SK-N-SH (cell line): ENCODE measurements at places on chromosomes 7 and 10. TPM values are rescaled to one million over a fixed set of nuclear protein-coding genes. Genes with fewer than 3 reads are reported as not detected.
A peak's percentile ranks its signal among the peaks of the same experiment; 100 is the strongest.

GRCh38 chr10:110475722-110476515 is 21.8 kb upstream of the DUSP5 start:
- no peak for DNase-seq

DNA sequence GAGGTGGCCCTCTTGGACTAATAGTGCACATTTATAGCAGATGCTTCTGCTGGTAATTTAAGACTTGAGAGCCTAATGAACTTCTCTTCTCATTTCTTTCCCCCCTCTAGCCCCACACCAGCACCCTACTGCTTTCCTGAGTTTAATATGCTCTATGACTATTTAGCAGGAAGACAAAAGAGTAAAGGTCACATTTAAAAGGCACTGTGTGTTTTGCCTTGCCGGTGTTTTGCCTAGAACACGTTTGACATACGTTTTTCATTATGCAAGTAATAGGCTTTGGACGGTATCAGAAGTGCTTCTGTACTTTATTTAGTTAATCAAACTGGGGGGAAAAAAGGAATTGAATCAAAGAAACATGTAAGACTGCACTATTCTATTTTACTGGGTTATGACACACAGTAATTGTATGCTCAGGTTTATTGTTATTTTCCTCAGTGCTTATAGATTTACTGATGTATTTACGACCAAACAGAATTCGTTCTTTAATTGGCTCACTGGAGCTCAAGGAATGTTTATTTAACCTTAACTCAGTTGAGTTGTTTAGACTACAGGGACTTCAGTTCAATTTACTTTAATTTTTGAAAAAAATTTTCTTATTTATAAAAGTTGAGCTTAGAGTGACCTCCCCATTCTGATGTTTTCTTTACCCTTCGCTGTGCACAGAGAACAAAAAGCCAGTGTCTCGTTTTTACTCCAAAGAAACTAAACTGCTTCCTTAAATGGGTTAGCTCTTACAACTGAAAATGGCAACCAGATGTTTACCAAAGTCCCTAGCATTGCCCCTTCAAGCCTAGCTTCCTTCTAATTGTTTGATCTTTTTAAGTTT is 35.4 kb downstream of the CPED1 start:
- DNase-seq = no peak

GRCh38 chr7:137944168-137944567 is 57.7 kb downstream of the CREB3L2 start:
- DNase-seq = no peak

DNA sequence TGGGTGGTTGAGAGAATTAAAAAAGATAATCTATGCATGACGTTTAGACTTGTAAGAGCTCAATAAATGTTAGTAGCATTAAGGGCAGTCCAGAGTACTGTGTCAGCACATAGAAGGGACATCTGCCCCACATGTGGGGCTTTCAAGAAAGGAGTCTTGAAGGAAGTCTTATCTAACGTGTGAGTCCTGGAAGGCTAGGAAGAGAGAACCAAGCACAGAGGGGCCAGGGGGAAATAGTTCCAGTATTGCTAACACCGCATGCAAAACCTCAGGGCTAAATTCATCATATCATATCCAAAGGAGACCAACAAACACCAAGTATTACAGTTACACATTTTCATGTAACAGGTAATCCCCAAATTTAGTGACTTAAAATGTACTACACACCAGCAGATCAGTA is 122.7 kb downstream of the AOAH start:
- no peak for DNase-seq

The UPK3B gene
- 0.11 TPM in 1 of 2 replicates, not detected in the other for polyA plus RNA-seq

The FGFBP3 gene
- polyA plus RNA-seq = 0.81 and 1.3 TPM in 2 replicates

The ASB10 gene
- not detected in 2 replicates for polyA plus RNA-seq

DNA sequence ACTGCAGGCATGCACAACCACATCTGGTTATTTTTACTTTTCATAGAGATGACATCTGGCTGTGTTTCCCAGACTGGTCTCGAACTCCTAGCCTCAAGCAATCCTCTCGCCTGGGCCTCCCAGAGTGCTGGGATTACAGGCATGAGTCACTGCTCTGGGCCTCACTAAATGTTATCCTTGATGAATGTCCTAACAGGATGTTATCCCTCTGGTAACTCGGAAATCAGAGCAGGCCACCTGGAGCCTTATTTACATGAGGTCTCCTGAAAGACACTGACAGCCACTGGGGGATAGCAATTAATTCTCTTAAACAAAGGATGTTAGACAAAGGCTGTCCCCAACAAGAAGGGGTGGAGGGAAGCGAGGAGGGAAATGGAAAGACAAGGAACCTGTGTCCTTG is 4.5 kb upstream of the ZNF438 start:
- DNase-seq = no peak

The ADARB2 gene
- polyA plus RNA-seq = 0.06 TPM in 1 of 2 replicates, not detected in the other

DNA sequence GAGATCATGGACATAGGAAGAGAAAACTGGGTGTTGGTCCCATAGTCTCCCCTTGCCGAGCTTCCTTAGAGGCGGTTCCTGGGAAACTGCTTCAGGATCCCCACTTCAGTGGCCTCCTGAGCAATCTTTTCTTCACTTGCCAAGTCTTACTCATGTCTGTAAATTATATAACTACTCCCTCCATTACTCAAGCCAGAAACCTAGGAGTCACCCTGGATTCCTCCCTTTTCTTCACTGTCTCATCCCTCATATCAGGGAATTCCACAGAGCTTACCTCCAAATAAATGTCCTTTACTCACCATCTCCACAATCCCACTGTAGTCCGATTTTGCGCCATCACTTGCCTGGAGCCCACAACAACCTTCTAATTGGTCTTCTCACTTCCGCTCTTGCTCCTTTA is 29.1 kb upstream of the TRUB1 start:
- DNase-seq = no peak

- no peak for DNase-seq
Measured at GRCh38 chr7:16026253-16027020, 340.0 kb upstream of the MEOX2 start.

The NAT16 gene
- 0.64 and 0.68 TPM in 2 replicates for polyA plus RNA-seq

- peak; percentile 6 for DNase-seq
Measured at GRCh38 chr10:60048091-60048501, 141.7 kb upstream of the CCDC6 start.

DNA sequence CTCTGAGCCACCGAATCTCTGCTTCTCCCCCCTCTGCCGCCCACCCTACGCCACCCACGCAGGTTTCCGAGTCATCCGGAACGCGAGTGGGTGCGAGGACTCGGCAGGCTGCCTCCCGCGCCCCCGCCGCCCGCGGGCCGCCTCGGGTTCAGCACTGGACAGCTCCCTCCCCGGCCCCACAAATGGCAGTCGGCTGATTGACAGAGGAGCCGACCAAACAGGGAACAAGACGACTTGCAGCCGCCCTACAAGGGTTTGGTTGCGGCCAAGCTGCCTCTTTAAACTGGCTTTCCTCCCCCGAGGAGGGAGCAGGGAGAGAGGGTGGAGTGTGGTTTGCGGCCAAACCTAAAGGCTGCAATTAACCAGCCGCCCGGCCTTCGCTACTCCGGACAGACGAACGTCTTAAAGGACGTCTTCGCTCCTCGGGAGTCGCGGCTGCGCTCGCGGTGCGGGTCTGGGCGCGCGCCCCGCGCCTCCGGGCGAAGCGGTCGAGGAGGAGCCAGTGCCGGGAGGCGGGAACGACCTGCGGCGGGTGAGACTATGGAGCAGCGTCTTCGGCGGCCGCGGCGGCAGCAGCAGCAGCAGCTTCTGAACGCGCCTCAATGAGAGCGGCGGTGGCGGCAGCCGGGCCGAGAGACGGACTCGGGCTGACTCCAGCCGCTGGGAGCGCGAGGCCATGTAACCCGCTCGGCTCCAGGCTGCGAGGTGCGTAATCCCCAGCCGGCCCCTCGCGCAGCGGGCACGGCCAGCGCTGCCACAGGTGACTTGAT is at the start of gene GPR158:
TSS of gene GPR158 (plus strand) at position 541 of the 770 bp plus-strand sequence. CDS start 420 bp downstream, outside the sequence.
- DNase-seq = peak; percentile 90

- no peak for DNase-seq
Measured at GRCh38 chr7:99397297-99397983, 11.0 kb downstream of the PDAP1 start.

DNA sequence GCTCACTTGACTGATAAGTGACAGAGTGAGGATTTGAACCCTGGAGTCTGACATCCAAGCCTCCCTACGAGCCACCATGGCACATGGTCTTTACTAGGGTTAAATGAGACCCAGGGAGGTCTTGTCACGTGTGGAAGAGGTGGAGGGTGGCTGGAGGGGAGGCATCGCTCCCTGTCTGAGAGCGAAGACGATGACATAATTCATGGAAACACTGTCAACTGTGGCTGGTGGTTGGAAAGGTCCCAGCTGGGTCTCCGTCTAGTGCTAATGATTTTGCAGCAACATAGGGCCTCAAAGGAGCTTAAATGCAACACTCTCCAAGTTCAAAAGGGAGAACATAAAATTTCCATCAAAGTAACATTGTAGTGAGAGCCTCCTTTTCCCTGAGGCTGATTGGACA is 99.9 kb upstream of the BAIAP2L1 start:
- DNase-seq = no peak

The FGFR2 gene
- polyA plus RNA-seq = 0.02 TPM in 1 of 2 replicates, not detected in the other

GRCh38 chr10:122715576-122715975 is 15.9 kb upstream of the C10orf120 start:
- no peak for DNase-seq

DNA sequence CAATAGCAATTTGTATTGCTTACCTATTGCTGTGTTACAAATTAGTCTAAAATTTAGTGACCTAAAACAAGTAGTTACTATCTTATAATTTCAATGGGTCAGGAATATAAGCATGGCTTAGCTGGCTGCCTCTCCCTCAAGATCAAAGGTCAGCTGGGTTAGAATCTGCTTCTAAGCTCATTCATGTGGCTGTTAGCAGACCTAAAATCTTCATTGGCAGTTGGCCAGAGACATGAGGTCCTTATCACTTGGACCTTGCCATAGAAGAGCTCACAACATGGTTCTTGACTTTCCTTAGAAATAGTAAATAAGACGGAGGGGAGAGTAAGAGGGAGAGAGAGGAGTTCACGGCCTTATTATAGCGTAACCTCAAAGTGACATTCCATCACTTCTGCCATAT is 468.0 kb downstream of the HTR7 start:
- no peak for DNase-seq

The STAG3 gene
- 0.10 and 0.31 TPM in 2 replicates for polyA plus RNA-seq

The ASZ1 gene
- polyA plus RNA-seq = not detected in 2 replicates

DNA sequence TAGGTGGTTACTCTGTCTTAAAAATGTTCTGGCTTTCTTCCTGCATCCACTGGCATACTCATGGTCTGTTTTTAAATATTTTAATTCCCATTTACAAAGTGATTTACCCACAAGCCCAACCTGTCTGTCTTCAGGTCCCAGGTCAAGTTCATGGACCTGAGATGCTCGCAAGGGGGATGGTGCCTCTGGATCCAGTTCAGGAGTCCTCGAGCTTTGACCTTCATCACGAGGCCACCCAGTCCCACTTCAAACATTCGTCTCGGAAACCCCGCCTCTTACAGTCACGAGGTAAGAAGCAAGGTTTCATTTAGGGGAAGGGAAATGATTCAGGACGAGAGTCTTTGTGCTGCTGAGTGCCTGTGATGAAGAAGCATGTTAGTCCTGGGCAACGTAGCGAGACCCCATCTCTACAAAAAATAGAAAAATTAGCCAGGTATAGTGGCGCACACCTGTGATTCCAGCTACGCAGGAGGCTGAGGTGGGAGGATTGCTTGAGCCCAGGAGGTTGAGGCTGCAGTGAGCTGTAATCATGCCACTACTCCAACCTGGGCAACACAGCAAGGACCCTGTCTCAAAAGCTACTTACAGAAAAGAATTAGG is 8.7 kb downstream of the ZKSCAN1 start:
- DNase-seq = no peak

DNA sequence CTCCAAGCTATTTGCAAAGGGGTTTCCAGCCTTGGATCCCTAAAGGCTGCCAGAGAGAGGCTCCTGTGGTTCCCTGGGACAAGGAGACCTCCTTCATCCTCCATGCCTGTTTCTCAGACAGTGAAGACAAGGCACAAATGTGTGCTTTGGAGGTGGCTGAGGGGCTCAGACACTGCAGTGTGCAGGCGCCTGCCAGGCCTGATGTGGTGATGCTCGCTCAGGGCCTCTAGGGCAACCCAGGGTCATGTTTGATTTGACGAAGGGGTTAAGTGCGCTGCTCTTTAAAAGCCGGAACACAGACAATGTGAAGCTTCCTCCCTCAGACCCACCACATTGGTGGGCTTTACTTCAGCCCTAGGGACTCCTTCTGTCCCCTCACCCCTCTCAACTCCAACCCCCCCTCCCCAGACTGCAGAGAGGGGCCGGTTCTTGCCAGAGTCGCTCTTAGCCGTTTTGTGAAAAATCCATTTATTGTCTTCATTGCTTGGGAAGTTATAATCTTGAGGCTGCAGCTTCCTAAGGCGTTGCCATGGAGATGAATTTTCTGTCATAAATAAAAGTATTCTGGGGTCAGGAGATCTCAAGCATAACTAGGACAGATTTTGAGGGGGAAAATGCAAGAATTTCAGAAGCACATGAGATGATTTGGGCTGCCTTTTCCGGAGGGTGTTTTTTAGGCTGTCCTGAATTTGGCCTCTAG is 35.8 kb downstream of the PDGFA start:
- no peak for DNase-seq

The PLCE1 gene
- 1.2 and 1.9 TPM in 2 replicates for polyA plus RNA-seq

The NPM3 gene
- 89.3 and 105 TPM in 2 replicates for polyA plus RNA-seq

GRCh38 chr10:6579904-6580278 is at the start of gene PRKCQ:
Gene PRKCQ (minus strand): TSS chr10:6580276. CDS start chr10:6515135, 65,141 bp downstream.
- no peak for DNase-seq

The HDAC9 gene
- 11.6 and 19.8 TPM in 2 replicates for polyA plus RNA-seq

GRCh38 chr10:48442809-48443177 is 136.3 kb downstream of the MAPK8 start:
- no peak for DNase-seq

GRCh38 chr7:16007911-16008310 is 321.4 kb upstream of the MEOX2 start:
- no peak for DNase-seq

GRCh38 chr7:112510001-112510742 is 29.4 kb downstream of the LSMEM1 start:
- no peak for DNase-seq

GRCh38 chr7:112572669-112573301 is 92.0 kb downstream of the LSMEM1 start:
- DNase-seq = no peak

GRCh38 chr7:80150611-80151273 is 16.1 kb downstream of the GNAI1 start:
- DNase-seq = no peak

DNA sequence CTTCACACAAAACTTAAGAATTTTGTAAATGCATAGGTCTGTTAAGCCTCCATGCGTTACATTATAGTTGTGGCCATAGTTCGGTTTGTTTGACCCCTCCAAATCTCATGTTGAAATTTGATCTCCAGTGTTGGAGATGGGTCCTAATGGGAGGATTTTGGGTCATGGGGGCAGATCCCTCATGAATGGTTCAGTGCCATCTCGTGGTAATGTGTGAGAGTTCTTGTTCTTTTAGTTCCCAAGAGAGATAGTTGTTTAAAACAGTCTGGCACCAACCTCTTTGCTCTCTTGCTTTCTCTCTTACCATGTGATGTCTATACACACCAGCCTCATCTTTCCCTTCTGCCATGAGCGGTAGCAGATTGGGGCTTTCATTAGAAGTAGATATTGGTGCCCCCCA is 264.3 kb downstream of the TCF7L2 start:
- no peak for DNase-seq

DNA sequence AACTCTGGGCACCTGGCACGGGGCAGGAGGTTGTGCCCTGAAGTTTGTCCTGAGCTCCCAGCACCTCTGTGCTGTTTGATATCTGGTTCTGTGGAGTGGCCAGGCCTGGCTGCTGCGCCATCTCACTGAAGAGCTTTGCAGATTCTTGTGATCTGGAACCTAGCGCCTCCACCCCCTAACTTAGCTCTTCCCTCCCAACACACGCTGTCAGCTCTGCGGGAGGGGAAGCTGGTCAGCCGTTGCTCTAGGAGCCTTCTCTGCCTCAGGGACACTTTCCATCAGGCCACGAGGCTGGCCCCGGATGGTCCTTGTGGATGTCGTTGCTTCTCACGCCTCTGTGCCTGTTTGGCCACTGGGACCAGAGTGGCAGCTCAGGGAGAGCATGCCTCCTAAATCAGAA is 213.2 kb downstream of the CCDC3 start:
- no peak for DNase-seq
